ENCODE measurements at places on chromosomes 7 and 10.

DNA sequence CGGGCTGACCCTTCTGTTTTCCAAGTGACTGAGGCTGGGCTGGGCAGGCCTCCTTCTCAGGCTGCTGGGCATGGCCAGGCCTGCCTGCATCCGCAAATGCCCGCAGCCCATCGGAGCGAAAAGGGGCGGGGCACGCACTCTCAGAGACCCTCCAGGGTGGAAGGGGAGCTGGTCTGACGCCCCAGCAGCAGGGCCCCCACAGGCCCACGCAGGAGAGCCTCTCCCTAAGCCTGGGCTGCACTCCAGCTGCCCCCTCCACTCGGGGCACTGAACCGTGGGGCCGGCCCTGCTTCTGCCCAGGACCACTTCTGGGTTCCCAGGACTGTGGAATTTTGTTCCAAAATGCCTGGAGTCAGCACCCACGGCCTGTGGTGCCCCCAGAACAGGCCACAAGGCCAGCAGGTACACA is 9.3 kb downstream of the ADAP1 start:
- DNase-seq = no peak

DNA sequence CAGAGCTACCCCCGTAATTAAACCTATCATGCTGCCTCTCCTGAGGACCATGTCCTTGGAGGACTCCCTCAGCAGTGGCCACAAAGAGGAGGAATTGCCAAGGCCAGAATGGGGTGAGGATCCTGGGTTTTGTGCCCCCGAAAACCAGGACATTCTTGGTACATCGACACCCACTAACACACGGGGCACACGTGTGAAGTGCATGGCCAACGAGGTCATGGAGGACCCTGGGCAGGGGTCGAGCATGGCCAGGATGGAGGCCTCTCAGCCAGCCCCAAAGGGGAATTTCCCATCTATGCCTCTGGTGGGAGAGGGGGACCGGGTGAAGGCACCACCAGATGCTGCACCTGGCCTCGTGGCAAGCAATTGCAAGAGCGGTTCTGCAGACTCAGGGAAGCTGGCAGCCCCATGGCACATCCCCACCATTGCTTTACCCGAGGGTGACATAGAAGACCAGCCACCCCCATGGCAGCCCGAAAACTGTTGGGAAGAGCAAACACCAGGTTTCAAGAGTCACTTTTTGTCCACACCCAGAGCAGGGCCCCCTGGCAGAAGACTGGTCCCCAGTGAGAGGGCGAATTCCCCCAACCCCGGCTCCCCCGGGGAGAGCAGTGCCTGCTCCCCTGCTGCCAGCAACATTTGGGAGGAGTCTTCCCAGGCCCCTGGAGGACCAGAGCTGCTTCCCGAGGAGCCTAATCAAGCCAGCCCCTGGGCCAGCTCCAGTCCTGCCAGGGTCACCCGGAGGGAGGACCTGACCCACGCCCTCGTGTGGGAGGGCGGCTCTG is 26.4 kb downstream of the C10orf71 start:
- no peak for DNase-seq

DNA sequence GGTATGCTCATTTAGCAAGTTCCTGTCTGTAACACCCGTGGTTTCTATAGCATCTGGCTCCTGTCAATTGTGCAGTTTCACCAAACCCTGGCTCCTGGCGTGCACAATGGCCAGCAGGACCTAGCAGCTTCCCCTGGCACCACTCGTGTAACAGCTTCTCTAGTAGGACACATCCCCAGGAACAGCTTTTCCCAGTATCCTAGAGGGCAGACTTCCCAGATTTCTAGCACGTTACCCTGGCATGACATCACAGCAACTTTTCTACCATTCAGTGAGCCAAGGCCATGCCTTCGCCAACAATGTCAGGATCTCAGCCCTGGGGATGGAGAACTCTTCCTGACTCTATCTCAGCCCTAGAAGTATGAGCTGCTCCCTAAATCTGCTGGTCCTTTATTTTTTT is 6.5 kb downstream of the YME1L1 start:
- no peak for DNase-seq

DNA sequence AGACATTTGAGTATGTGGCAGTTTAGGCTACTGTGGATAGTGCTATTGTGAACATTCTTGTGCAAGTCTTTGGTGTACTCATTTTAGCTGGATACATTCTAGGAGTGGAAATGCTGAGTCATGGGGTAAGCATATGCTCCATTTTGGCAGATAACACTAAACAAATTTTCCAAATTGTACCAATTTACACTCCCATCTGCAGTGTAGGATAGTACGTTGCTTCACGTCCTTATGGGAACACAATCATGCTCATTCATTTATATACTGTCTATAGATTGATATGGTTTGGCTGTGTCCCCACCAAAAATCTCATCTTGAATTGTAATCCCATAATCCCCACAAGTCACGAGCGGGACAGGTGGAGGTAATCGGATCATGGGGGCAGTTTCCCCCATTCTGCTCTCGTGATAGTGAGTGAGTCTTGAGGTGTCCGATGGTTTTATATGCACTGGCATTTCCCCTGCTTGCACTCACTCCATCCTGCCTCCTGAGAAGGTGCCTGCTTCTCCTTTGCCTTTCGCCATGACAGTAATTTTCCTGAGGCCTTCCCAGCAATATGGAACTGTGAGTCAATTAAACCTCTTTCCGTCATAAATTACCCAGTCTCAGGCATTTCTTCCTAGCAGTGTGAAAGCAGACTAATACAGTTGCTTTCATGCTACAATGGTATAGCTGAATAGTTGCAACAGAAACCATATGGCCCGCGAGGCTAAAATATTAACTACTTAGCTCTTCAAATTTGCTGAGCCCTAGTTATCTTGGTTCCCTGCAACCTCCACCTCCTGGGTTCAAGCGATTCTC is 25.6 kb downstream of the RNF216 start:
- DNase-seq = no peak

GRCh38 chr7:36978461-36978860 is 254.2 kb upstream of the AOAH start:
- no peak for DNase-seq

GRCh38 chr10:129392855-129393254 is 74.2 kb upstream of the MGMT start:
- DNase-seq = no peak

- DNase-seq = no peak
These were observed 21.1 kb upstream of the UNCX start for GRCh38 chr7:1211611-1212010.

DNA sequence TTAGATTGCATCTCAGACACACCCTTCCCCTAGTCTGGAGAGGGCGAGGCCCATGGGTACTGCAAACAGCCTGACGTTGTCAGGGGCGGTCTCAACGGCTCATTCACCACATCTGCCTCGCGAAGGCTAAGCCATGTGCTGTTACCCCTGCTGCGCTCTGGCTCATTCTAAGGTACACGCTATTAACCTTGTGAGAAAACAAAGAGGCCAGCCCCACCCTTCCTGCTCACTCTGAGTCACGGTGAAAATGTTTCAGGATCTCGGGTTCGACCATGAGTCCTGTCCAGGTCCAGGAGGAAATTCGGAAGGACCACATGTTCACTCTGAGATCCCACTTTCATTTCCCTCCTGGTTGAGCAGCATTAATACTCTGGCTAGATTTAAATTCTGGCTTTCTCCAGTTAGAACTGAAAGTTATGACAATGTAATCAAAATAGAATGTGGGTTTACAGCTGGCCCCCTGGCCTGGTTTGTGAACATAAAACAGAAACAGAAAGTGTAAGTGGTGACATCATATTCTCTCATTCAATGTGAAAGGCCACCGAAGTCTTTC is 55.2 kb downstream of the EGFR start:
- peak; percentile 21 for DNase-seq

Measured in stimulated activated CD4-positive, alpha-beta T cell treated with anti-CD3 and anti-CD28 coated beads, Interleukin-15, amount 100 ng/mL, for 24 hours (primary cell).